ENCODE measurements at places on chromosomes 2 and 18.

GRCh38 chr2:63875131-63875527, 33.4 kb downstream of the UGP2 start:
- DNase-seq: no peak

DNA sequence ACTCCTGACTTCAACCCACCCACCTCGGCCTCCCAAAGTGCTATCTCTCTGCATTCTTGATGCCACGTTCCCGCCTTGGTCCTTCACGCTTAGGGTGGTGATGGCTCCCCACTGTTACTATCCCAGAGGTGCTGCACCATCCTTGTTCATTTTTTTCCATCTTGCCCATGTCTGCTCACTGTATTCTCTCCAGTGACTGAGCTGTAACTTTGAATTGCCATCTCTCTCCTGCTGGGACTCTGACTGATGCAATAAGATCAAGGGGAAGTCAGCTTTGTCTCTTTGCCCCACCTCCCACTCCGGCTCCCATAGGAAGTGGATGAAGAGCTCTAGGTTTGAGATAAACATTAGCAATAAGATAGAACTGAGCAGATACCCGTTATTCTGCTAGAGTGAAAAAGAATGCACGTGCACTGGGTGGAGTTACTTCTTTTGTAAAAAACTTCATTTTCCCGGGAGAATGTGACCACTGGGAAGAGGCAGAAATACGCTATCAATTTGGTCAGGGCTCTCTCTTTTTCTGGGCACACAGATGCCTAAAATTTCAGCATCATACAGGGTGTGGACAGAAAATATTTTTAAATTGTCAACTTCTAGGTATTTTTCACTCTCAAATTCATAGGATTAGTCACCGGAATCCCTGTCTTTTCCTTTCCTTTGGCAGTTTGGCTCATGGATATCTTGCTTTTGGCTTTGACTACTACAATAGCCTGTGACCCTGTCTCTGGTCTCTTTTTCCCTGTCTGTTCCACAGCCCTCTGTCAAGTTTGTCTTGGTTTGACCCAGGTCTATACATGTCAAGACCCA, 105.4 kb downstream of the POLR1A start:
- peak; percentile 54 for DNase-seq

- DNase-seq: peak; percentile 42
Observed at GRCh38 chr2:80238692-80239469, 65.7 kb downstream of the LRRTM1 start.

DNA sequence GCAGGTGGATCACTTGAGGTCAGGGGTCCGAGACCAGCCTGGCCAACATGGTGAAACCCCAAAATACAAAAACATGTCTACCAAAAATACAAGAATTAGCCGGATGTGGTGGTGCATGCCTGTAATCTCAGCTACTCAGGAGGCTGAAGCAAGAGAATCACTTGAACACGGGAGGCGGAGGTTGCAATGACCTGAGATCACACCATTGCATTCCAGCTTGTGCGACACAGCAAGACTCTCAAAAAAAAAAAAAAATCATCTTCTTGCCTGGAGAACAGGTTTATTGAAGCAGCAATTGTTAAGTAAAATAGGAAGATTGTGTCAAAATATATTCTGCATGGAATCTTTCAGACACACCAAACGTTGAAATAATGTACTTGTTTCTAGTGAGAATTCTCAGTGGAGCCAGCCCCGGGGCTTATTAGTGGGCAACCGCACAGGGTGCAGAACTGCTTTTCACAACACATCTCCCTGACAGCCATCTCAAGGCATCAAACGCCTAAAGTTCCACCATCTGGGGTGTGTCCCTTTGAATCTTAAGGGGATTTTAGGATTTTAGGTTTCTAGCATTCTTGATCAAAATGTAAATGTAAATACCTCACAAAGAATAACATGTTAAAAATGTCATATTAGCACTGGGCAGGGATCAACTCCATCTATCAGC, 28.6 kb upstream of the PPP4R1 start:
- DNase-seq: peak; percentile 50

GRCh38 chr2:222194669-222195068, 104.1 kb downstream of the PAX3 start:
- DNase-seq: no peak

DNA sequence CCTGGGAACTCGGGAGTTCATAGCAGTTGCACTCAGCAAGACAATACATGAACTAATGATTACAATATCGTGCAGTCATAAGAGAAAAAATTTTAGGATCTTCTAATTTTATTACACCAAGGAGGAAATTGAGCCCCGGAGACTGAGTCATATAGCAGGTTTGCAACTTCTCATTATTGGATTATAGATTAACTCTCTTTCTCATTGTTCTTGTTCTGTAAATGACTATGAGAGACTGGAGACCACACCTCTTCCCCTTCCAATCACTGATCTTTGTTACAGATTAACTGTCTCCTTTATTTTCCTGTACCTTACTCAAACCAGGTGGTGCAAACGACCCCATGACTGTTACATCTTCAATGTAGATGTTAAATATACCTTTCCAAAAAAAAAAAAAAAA, 435.8 kb upstream of the DDX18 start:
- DNase-seq: no peak

GRCh38 chr2:1677821-1678165, 66.5 kb downstream of the PXDN start:
- no peak for DNase-seq

- peak; percentile 94 for DNase-seq
Observed at GRCh38 chr2:196160101-196160500, 11.3 kb downstream of the STK17B start.

DNA sequence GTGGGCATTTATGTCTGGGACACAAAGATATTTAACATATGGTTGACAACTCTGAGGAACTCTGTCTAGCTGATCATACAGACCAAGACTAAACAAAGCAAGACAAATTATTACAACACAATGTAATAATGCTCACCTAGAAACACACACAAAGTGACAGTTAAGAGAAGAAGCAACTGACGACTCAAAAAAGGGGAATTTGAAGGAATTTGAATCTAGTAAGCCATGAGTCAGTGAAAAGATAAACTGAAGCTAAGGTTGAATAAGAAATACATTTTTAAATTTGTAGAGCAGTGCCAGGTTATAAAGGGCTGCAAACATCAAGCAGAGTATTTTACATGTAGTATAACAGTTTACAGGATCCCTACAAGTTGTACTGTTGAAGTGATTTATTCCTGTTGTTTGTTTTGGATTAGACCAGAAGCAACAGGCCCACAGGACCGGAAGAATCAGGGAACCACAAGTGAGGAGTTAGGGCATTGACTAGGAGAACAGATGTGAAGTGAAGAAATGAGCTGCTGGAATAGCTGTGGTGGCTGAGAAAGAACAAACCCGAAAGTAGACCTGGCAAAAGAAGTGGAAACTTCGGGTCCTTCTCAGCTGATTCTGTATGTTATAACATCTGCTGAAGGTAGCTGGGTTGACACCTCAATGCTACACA, 35.6 kb downstream of the IFIH1 start:
- peak; percentile 55 for DNase-seq

DNA sequence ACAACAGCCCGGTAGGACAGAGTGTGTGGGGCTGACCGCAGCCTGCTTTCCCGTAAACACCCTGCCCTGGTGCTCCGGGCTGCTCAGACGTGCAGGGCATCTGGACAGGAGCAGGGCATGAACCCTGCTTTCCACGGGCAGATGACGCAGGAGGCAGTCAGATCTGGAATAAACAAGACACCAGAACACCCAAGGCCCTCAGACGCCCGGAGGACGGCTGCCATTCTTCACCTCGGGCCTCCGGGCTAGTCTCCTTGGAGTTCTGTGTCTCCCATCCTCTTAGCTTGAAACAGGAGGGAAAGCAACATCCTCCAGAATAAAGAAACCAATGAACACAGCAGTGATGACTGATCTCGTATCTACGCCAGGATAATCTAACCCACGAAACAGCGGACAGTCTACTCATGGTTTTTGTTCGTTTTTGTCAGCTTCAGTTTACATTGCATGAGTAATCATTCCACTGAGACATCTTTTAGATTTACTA, 7.3 kb downstream of the PXDN start:
- DNase-seq: peak; percentile 90

- no peak for DNase-seq
Observed at GRCh38 chr2:45855374-45855773, 203.9 kb downstream of the PRKCE start.

GRCh38 chr2:240208631-240209211, 68.3 kb upstream of the OTOS start:
- no peak for DNase-seq

GRCh38 chr2:54572262-54572635, 116.1 kb downstream of the SPTBN1 start:
- DNase-seq: peak; percentile 94

DNA sequence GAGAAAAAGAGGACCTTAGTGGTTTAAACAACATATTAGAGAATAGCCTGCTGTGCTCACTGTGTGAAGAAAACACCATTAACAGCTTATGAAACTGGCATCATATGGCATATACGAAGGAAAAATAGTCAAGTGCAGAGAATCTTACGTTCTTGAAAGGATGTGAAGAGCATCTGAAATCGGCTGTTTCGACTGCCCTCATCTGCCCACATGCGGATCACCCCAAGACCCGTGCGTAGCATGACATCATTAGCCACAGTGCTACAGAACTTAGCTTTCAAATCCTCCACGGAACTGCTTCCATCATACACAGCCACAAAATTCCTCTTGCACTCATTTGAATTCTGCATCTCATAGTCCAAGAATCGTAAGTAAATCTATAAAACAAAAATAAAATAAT, 84.3 kb downstream of the NETO1 start:
- DNase-seq: no peak

DNA sequence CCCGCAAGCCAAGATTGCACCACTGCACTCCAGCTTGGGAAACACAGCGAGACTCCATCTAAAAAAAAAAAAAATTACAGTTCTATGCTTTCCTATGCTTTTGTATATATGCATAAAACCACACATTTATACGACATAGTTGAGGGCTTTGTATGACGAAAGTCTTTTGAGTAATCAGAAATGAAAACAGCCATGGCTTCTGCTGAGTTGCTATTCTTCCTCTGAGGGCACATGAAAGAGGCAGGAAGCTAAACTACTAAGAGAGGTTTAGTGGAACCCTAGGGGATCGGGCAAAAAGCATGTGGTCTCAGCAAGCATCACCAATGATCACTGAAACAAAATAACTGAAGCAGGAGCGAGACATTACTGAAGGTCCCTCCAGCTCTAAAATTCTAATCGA, 99.6 kb downstream of the ZAP70 start:
- DNase-seq: no peak

- peak; percentile 51 for DNase-seq
Observed at GRCh38 chr18:74342416-74343043, 26.9 kb downstream of the C18orf63 start.

- peak; percentile 61 for DNase-seq
Observed at GRCh38 chr2:69911985-69912563, 2.8 kb upstream of the MXD1 start.

- peak; percentile 97 for DNase-seq
Observed at GRCh38 chr2:199459286-199460100, 1.8 kb upstream of the SATB2 start.

DNA sequence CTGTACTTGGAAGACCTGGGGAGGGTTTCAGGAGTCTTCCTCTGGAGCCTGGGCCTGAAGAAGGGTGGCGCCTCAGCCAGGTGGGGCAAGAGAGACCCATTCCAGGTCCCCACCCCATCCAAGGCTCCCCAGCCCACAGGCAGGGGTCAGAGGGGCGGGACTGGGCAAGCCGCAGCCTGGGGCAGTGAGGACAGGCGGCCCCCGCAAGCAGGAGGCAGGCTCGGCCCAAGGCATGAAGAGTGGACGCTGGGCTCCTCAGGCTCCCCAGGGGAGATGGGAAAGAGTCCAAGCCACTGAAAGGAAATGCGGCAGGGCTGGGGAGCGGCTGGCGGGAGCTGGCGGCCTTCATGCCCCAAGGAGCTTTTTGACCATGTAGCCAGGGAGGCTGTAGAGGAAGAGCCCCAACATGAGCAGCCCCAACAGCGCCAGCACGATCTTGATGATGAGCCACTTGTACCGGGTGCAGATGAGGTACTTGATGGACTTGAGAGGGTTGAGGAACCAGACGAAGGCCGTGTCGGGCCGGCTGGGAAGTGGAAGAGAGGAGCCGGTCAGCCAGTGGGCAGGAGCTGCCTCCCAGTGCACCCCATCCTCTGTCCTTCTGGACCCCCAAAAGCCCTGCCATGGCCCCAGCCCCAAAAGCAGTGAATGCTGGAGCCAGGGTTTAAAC, 20.1 kb downstream of the OTOF start:
- DNase-seq: no peak

- no peak for DNase-seq
Observed at GRCh38 chr2:11480406-11480805, 14.4 kb upstream of the E2F6 start.

DNA sequence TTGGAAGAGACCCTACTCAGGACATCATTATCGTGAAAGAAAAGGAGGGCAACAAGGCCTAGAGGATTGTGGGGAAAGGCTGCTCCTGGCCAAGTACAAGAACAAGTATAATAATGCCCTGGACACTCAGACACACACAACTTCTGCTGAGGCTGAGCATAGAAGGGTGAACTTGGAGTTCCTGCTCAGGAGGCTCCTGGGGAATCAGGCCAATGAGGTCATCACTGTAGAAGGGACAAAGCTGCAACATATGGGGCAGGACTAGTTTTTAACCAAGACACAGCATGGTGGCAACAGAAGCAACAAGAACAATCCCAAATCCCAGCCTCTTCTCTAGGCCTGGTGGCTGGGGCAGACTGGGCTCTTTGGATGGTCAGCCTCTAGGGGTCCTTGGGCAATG, 102.6 kb downstream of the POLR1A start:
- DNase-seq: no peak

DNA sequence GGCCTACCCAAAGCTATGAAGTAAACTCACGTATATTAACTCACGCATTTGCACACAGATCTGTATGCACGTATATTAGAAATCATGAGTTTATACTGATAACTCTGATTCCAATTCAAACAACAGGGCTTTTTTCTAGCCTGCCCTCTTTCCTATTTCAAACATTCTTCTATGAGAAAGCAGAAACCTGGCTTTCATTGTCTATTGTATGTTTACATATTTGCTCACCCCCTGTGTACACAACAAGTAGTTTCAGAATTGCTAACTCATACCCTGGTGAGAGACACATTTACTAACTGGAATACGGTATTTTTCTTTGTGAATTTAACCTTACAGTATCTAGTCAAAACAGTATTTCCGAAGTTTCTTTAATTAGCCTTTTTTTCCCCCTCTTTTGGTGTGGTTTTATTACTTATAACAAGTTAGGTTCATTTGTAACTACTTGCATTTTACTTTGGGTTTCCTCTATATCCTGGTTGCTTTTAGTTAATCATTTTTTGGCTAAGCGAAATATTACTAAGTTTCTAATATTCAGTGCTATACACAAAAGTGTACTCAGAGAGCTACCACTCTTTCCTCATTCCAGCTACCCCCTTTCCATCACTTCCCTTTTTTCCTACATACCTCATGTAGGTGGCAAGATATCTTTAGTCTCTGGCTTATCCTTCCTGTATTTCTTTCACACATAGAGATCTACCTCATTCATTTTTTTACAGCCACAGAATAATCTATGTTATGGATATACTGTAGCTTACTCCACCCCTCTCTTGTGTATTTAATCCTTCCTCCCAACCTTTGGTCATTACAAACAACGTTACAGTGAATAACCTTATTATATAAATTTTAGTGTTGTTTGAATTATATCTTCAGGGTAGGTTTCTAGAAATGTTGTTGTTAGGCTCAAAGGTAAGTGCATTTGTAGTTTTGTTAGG, 112.7 kb upstream of the BCL2L11 start:
- no peak for DNase-seq

- DNase-seq: no peak
Observed at GRCh38 chr2:18456026-18456425, 104.4 kb downstream of the RDH14 start.

- peak; percentile 12 for DNase-seq
Observed at GRCh38 chr2:40321822-40322221, 130.1 kb downstream of the SLC8A1 start.

Measured in fibroblast of skin of right quadriceps (primary cell).